ENCODE measurements at places on chromosomes 12 and 14. TPM values are rescaled to one million over a fixed set of nuclear protein-coding genes. Genes with fewer than 3 reads are reported as not detected.

GRCh38 chr12:67804168-67804567 is 155.6 kb downstream of the DYRK2 start:
- H3K36me3 ChIP-seq = no peaks in the 10 kb centered on the region
- DNase-seq = peak; percentile 88
- H3K4me1 ChIP-seq = peaks cover 32% of the 10 kb centered on the region
- peak overlapping the region; percentile 83 for H3K27ac ChIP-seq
- H3K4me3 ChIP-seq = peak overlapping the region; percentile 27

GRCh38 chr12:124385219-124385969 is 90.5 kb downstream of the RFLNA start:
- DNase-seq = no peak
- no peak overlapping the region for H3K27ac ChIP-seq
- peaks cover 57% of the 10 kb centered on the region for H3K36me3 ChIP-seq
- no peaks in the 10 kb centered on the region for H3K27me3 ChIP-seq

DNA sequence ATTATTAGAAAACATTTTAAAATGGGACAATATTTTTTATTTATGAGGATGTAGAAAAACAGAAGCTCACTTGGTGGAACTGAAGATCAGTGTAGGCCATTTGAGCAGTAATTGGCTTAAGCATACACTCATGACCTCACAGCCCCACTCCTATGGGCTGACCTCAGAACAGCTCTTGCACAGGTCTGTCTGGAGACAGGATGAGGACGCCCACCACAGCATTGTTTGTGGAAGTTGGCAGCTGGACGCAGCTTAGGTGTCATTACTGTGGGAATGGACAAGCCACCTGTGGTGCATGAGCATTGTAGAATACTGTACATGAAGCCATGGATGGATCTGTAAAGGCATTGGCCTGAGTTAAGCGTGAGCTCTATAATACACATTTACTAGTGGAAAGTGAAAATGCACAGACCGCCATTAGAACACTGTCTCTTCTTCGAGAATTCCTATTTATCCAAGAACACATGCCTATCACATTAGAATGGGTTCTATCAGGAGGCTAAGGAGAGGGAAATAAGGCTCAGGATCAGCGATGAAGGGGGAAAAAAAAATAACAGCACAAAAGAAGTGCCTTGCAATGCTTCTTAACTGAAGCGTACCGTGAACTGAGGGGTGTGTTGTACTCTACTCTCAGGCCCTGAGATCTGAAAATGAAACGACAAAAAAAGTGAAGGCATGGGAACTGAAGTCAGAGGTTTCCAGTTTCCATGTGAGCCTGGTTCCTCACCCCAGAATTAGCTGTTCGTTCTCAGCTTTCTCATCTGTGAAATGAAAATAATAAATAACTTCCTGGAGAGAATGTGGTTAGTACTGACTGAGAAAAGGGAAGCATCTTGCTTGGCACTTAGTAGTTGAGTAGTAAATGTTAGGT is 33.6 kb downstream of the KCNA1 start:
- no peaks in the 10 kb centered on the region for H3K4me1 ChIP-seq
- H3K27me3 ChIP-seq = no peaks in the 10 kb centered on the region
- DNase-seq = no peak
- H3K36me3 ChIP-seq = no peaks in the 10 kb centered on the region

- DNase-seq = no peak
- H3K27me3 ChIP-seq = no peaks in the 10 kb centered on the region
- no peak overlapping the region for H3K27ac ChIP-seq
- peaks cover 3% of the 10 kb centered on the region for H3K36me3 ChIP-seq
Measured at GRCh38 chr14:22939684-22940083, 10.5 kb upstream of the PRMT5 start.

DNA sequence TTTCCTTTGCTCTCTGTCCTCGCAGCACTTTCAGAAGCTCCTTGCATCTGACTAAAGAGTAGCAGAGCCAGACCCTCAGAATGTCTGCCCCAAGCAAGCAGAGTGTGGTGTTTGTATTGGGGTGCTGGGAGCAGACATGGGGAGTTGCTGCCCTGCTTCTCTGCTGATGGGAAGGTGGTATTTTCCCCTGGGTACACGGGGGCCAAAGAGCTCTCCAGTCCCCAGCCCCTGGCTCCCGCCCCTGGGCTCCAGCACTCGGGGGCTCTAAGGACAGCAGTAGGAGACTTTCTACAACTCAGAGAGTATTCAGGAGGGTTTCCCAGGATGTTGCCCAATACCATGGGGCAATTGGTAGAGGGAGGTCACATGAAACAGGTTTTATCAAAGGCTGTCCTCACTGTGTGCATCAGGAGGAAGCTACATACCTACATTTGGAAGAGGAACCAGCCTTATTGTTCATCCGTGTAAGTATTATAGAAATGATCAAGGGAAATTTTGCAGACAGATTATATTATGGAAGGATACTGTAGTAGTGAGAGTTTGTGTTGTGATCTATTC is 50.3 kb downstream of the DAD1 start:
- H3K36me3 ChIP-seq = peaks cover 68% of the 10 kb centered on the region
- H3K27me3 ChIP-seq = no peaks in the 10 kb centered on the region
- H3K4me1 ChIP-seq = peaks cover 60% of the 10 kb centered on the region
- peak overlapping the region; percentile 28 for H3K4me3 ChIP-seq
- DNase-seq = no peak

DNA sequence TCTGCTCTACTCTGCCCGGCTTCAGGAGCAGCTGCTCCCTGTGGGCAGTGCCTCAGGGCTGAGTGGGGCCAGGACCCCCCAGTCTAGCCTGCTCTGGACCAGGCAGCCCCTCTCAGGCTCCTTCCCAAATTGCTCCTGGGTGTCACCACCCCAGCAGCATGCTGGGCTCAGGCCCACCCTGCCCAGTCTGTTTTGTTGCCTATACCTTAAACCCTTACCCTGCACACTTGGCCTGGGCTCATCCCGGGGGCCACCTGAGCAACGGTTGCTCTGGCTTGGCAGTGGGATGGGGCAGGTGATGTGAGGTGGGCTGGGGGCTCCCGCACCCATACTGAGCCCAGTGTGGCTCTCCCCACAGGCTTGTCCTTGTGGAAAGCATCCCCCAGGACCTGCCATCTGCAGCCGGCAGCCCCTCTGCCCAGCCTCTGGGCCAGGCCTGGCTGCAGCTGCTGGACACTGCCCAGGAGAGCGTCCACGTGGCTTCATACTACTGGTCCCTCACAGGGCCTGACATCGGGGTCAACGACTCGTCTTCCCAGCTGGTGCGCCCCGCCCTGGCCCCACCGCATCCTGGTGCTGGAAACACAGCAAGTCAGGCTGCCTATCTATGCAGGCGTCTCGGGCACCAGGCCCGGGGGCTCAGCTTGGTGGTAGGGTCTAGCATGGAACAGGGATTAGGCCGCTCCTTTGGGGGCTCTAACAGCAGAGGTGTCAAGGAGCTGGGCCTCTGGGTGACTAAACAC is 3.9 kb downstream of the PLD4 start:
- H3K27me3 ChIP-seq = no peaks in the 10 kb centered on the region
- H3K36me3 ChIP-seq = no peaks in the 10 kb centered on the region
- H3K4me1 ChIP-seq = peaks cover 25% of the 10 kb centered on the region
- H3K27ac ChIP-seq = no peak overlapping the region

DNA sequence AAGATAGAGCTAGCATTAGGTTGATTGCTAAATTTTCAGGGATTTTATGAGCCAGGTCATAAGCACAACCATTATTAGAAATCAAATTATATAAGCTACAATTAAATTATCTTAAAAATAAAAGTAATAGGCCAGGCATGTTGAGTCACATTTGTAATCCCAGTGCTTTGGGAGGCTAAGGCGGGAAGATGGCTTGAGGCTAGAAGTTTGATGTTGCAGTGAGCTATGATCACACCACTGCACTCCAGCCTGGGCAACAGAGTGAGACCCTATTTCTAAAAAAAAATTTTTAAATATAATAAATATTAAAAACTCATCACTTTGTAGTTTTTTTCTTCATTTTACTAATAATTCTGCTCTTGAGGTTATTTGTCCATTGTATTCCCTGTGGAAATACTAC is 1.9 kb upstream of the LIMA1 start:
- H3K36me3 ChIP-seq = no peaks in the 10 kb centered on the region
- no peak overlapping the region for H3K27ac ChIP-seq
- peaks cover 3% of the 10 kb centered on the region for H3K27me3 ChIP-seq
- H3K4me1 ChIP-seq = peaks cover 10% of the 10 kb centered on the region

- H3K4me1 ChIP-seq = peaks cover 33% of the 10 kb centered on the region
- peaks cover 9% of the 10 kb centered on the region for H3K36me3 ChIP-seq
- DNase-seq = peak; percentile 86
- H3K27ac ChIP-seq = peak within 1 kb of the TSS; percentile 67
- H3K27me3 ChIP-seq = no peaks in the 10 kb centered on the region
- peak within 1 kb of the TSS; percentile 95 for H3K4me3 ChIP-seq
Measured at GRCh38 chr14:105398044-105398725, at the start of gene TEX22. TEX22 (plus strand) TSS chr14:105398538; CDS start chr14:105399341, 803 bp downstream.

PAX9 gene
- total RNA-seq = 21.5 TPM

POTEM gene
- not detected for total RNA-seq

MIP gene
- 0.09 TPM for total RNA-seq

CNTN1 gene
- total RNA-seq = 5.6 TPM

Measured in thymus (tissue), 14 donors.